Stimulated activated CD4-positive, alpha-beta T cell treated with anti-CD3 and anti-CD28 coated beads, Interleukin-1b, Interleukin-23, amount 100 ng/mL, for 48 hours (primary cell): ENCODE measurements at places on chromosomes 12 and 14.

- DNase-seq, result no peak
These were observed 15.0 kb upstream of the TMTC2 start for GRCh38 chr12:82671673-82672195.

- no peak for DNase-seq
These were observed 49.2 kb downstream of the GALNT4 start for GRCh38 chr12:89475203-89475990.

DNA sequence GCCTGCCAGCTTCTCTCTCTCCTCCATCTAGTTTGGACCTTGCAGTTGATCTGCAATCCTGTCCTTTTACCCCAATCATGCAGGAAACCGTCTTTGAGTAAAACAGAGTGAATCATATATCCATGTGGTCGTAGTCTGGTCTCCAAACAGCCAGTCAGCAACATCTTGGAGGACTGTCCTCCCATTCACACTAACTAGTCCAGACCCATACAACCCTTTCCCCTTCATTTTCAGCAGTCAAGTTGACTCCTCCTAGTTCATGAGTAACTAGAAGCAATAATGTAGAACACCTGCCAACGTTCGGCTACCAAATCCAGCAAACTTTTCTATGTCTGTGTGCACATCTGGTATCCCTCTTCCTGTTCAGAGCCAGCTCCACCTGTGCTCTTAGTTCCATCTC, 10.8 kb upstream of the BIN2 start:
- no peak for DNase-seq

DNA sequence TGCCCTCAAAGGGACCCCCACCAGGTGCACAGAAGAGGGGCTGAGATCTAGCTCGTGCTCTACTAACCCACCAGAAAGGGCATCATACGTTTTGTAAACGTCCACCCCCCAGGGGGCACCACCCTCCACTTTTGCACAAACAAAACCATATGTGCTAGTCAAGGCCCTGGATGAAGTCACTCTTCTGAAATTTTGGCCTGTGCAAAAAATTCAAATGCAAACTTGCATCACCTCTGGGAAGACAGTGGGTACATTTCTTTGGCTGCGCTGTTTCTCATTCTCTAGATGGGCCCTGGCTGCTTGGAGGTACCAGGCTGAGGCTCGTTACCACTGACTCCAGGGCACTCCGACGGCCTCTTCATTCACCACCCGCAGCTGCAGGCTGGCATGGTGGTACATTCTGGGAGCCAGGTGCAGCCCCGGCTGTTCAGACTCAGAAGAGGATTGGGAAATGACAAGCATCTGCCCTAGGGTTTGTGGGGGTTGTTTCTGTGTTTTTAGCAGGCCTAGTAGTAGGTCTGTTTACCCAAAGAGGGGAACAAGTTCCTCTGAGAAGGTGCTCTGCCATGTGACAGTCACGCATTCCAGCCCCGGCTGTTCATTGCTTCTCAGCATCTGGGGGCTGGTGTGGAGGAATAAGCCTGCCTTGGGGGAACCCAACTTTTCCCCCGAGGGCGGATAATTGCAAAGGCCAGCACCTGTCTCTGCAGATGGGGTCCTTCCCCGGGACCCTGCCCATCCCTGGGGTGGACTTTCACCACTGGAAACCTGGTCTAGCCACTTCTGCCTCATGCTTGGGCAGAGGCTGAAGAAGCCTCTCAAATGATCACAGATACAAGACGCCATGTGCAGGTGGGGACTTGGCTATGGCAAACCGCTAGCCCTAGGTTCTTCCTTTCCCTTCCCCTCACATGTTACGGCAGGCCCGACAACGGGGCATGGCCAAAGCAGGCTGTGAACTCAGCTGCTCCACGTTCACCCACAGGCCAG, 147.6 kb downstream of the DPF3 start:
- DNase-seq, result no peak

DNA sequence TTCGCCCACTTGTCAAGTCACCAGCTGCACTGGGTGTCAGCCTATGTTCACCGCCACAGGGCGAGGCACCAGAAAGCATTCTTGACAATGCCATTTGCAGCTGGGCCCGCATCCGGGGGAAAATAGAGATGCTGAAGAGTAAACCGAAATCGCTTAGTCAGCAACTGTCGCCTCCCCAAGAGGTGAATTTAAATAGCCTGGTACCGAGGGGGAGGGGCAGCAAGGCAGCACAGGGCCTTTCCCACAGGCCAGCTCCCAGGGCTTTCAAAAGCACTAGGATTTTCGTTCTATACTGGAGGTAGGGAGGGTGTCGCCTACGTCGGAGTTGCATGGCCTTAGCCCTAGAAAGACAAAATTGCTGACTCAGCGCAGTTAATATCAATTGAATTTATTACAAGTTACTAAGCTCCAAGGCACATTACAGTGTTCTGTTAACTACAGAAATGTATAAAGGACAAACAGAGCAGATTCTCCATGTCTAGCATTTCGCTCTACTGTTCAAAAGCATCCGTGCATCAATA, 4.3 kb downstream of the IRF2BPL start:
- peak; percentile 85 for DNase-seq

DNA sequence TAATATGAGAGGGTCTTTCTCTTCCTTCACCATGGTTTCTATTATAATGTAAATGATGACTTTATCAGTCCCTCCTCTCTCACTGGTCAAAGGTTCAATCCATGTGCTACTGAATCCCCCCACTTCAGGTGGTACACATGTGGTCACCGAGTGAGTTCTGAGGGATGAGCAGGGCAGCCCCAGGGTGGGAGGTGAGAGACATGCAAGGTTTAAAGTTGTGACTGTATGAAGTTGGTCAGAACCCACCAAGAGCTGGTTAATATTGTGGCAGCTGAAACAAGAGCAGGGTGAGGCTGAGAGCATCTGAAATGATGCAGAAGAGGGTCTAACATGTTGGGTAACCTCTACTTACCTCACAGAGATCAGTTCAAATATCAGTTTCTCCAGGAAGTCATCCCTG, 444.7 kb upstream of the FBXO33 start:
- no peak for DNase-seq

- DNase-seq, result no peak
These were observed 147.8 kb upstream of the ATP2B1 start for GRCh38 chr12:89856431-89856830.

- DNase-seq, result no peak
These were observed 75.3 kb downstream of the CCDC88C start for GRCh38 chr14:91342206-91342760.

GRCh38 chr12:46383654-46384450, 11.3 kb upstream of the SLC38A2 start:
- DNase-seq, result peak; percentile 78

GRCh38 chr12:124369827-124370378, 75.0 kb downstream of the RFLNA start:
- DNase-seq, result no peak

- no peak for DNase-seq
These were observed 131.5 kb downstream of the CHST11 start for GRCh38 chr12:104588047-104588920.

DNA sequence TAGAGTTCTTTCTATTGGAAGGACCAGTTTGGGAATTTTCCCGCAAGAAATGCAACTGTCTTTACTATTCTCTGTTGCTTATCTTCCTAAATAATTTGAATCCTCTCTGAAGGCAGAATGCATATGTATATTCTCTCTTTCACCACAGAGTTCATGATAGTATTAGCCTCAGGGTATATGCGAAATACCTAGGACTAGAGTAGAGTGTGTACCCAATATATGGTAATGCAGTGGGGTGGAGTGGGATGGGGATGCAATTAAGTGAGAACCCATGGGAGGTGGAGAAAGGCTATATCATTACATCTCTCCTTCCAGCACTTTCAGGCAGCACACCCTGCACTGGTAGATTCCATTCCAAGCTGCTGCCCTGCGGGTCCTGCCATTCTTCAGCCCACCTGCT, 207.3 kb downstream of the ANO2 start:
- no peak for DNase-seq

DNA sequence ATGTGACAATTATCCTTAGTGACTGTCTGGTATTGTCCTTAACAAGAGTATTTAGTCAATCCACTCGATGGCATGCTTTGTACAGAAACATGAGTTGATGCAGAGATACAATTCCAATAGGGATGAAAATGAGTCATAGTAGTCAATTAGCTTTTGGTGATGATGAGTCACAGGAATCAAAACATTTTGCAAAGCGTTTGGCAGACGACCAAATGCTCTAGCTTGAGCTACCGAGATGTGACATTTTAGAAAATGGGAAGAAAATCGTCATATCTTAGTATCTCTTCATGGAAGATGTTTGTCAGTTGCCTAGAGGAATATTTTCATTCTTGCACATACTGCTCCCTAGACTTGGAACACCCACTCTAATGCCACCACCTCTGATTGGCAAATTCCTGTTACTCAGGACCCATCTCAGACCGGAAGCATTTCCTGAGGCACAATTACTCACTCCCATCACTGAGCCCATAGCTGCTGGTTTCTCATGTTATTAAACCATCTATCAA, 95.0 kb downstream of the LMNTD1 start:
- no peak for DNase-seq

- no peak for DNase-seq
These were observed 85.7 kb downstream of the SLC6A15 start for GRCh38 chr12:84826925-84827324.

- no peak for DNase-seq
These were observed 28.2 kb downstream of the TTC7B start for GRCh38 chr14:90788031-90788430.

GRCh38 chr12:17371491-17372215, 718.3 kb downstream of the RERGL start:
- no peak for DNase-seq

GRCh38 chr12:68482660-68483059, 128.0 kb upstream of the RAP1B start:
- DNase-seq, result no peak

DNA sequence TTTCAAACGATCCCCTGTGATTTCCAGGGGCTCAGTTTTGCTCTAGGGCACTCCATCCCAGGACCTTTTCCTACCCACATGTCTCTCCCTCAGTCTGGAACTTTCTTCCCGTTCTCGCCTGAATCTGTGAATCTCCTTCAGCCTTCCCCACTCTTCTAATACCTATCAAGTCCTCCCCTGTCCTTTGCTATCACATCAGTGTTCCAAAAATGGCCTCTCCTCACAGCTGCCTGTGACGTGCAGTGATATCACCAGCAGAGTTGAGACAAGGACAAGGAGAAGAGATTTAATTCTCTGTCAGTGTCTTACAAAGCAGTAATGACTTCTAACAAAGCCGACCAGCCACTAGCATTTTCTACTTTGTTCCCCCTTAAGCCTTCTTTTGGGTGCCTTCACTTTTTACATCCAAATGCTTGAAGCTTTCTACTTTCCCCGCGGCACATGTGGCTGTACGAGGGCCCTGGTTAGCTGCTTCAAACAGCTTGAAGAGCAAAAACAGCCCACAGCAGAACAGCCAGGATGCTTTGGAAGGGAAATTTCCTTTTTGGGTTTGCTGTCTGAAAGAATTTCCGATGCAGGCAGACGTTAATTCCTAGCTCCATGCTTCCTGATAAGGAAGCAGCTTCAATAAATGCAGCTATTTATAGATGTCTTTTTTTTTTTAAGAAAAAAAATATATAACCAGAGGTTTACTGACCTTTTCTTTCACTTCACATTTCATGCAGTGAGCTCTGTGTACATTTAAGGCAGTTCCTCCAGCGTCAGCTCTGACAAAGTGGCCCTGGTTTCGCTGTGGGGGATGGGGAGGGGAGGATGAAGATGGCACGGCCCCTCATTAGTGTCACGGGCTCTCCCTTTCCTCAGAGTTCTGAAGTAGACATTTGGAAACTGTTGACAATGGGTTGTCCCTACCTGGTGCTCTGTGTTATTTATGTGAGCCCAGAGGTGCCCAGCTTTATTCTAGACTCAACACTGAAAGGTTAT, 109.3 kb downstream of the ETV6 start:
- DNase-seq, result no peak

DNA sequence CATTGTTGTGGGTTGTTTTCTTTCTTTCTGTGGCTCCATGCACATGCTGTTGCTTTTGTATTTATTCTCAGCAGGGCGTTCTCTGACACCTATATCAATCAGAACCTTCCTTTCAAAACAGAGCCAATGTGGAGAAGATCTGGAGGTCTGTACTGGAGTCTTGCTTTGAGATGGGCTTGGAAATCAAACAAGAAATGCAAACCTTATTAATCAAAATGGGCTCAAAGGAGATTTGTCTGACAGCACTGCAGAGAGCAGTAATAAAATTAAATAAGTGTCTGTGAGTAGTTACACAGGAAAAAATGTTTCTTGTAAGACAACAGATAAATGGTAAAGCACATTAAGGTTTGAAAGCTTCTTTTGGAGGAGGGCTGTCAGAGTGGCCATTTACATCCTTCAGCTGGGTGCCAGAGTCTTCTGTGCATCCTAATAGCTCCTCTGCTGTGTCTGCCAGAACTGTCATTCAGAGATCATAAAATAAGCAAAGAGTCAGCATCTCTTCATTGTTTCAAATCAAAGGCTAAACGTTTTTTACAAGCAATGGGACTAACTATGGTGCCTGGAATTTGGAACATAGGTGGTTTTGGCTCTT, 414.3 kb downstream of the NAV3 start:
- no peak for DNase-seq

DNA sequence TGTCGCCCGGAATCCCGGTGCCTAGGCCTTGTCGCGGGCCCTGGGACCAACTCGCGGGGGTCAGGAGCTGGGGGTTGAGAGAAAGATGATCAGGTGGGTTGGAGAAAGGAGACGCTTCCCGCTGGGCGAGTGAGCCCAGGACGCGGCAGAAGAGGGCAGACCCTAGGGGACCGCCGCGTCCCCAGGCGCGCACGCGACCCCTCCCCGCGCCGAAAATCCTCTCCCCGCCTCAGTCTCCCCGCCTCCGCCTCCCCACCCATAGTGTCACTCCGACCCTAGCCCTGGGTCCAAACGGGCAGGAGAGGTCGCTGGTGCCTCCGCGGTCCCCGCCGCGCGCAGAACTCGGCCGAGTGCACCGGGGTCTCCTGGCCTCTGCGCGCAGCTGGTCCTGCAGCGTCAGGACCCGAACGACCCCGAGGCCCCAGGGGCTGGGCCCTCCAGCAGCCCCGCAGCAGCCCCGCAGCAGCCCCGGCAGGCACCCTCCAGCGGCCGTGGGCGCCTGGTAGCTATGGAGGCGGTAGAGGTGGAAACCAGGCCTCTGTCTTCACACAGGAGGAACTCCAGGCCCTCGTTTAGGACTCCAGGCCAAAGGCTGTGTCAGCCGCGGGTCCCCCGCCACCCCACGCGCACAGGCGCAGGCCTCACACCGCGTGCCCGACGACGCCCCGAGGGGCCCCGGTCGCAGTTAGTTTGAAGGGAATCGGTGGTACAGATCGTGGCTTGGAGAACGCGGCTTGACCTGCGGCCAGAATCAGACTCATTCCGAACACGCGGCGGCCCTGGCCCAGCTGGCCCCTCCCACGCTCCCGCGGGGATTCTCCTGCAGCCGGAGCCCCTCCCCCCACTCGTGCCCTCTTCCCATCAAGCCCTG, 60.1 kb upstream of the EIF5 start:
- DNase-seq, result no peak
